ENCODE measurements at places on chromosomes 1 and 21. TPM values are rescaled to one million over a fixed set of nuclear protein-coding genes. Genes with fewer than 3 reads are reported as not detected.

The GJB4 gene
- not detected for total RNA-seq

The SIPA1L2 gene
- 32.0 TPM for total RNA-seq

The DIO1 gene
- total RNA-seq = not detected

The PCP4 gene
- total RNA-seq = not detected

The FCN3 gene
- not detected for total RNA-seq

The UBE2U gene
- under 0.01 TPM for total RNA-seq

The BGLAP gene
- total RNA-seq = 0.33 TPM

The SPTA1 gene
- total RNA-seq = under 0.01 TPM

The AKT3 gene
- total RNA-seq = 43.6 TPM

The NCF2 gene
- under 0.01 TPM for total RNA-seq
